ENCODE measurements at places on chromosomes 6 and 20.

- DNase-seq: no peak
Observed at GRCh38 chr6:97289332-97289731, 6.3 kb upstream of the MMS22L start.

DNA sequence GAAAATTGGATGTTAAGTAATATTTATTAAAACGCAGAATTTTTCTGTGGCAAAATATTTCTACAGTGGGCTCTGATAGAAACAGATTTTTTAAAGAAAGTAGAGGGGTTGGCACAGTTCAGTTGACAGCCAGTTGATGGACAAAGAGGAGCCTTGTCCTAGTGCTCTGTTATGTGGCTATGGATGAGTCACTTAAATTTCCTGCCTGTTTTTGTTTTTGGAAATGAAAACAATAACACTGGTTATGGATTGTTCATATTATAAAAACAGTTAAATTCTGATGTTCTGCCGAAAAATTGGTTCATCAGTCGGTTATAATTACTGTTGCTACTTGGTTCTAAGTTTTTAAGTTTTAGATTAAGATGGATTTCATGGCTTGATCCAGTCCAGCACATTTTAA, 42.8 kb downstream of the MYO6 start:
- DNase-seq: no peak

- no peak for DNase-seq
Observed at GRCh38 chr6:150878347-150879213, 13.1 kb downstream of the MTHFD1L start.

- peak; percentile 5 for DNase-seq
Observed at GRCh38 chr6:83707829-83708545, 914 bp downstream of the SNAP91 start.

GRCh38 chr20:19588732-19589131, 169.3 kb upstream of the RIN2 start:
- DNase-seq: no peak

GRCh38 chr6:166601956-166602355, 15.5 kb upstream of the RAMACL start:
- no peak for DNase-seq

GRCh38 chr20:32962053-32962452, 42.2 kb downstream of the SUN5 start:
- no peak for DNase-seq

- no peak for DNase-seq
Observed at GRCh38 chr6:53366128-53366641, 17.4 kb upstream of the ELOVL5 start.

DNA sequence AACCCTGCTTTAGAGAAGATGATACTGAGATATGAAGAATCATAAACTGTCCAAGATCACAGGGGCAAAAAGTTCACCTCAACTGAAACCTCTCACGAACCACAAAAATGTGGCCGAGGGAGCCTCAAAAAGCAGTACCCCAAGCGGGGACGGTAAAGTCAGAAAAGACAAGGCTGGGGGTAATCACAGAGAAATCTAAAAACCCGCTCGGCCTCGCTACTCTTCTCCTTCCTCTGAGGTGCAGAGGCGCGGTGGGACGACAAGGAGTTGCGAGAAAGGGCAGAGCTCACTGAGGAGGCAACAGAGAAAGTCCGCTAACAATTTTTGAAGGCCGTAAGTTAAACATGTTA, 356 bp upstream of the IRAK1BP1 start:
- DNase-seq: no peak

GRCh38 chr6:157670466-157671186, 152.4 kb upstream of the SNX9 start:
- no peak for DNase-seq

GRCh38 chr6:100549406-100550167, 84.9 kb upstream of the SIM1 start:
- peak; percentile 86 for DNase-seq

DNA sequence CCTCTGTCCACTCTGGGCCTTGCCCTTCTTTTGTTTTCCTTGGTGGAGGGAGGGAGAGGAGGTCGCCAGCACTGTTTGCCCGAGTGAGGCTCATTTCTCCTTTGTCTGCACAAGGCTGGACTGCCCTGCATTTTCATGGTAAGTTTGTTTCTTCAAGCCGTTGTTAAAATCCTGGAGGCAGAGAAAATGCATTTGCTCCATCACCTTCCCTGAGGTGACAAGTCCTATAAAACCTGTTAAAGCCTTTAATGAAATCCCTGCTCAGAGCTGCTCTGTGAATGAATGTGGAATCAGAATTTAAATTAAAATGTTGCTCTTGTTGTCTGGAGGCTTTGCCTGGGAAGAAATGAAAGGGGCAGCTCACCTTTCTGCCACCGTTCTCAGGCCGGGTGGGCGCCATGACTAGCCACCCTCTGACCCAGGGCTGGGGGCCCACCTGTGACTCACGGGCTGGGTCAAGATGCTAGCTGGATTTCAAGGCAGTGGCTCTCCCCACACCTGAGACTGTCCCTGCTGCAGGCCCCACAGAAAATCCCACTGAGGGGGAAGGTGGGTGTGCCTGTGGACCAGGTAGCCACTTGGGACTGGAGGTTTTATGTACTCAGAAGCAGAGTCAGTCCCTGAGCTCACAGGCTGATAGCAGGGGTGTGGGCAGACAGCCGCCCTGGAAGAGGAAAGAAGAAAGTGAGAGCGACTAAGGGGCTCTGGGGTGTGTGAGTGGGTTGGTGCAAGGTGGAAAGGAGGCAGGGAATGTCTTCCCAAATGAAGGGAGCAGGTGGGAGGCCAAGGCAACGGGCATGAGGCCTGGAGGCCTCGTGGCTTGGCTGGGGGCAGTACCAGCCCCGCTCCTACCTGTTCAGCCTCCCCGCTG, 24.0 kb upstream of the MYT1 start:
- no peak for DNase-seq

- DNase-seq: no peak
Observed at GRCh38 chr6:122007339-122007738, 392.1 kb upstream of the HSF2 start.

- DNase-seq: no peak
Observed at GRCh38 chr6:42222448-42222847, 4.8 kb upstream of the MRPS10 start.

GRCh38 chr6:5132731-5133130, 47.6 kb downstream of the PPP1R3G start:
- peak; percentile 76 for DNase-seq

GRCh38 chr6:20946022-20946421, 411.8 kb downstream of the CDKAL1 start:
- DNase-seq: peak; percentile 69

GRCh38 chr20:38982291-38982690, 20.1 kb downstream of the DHX35 start:
- no peak for DNase-seq

Data from astrocyte (in vitro differentiated cells and primary cell).